Muscle of arm (tissue), 14 donors: ENCODE measurements at places on chromosomes 2 and 18. TPM values are rescaled to one million over a fixed set of nuclear protein-coding genes. Genes with fewer than 3 reads are reported as not detected.

DNA sequence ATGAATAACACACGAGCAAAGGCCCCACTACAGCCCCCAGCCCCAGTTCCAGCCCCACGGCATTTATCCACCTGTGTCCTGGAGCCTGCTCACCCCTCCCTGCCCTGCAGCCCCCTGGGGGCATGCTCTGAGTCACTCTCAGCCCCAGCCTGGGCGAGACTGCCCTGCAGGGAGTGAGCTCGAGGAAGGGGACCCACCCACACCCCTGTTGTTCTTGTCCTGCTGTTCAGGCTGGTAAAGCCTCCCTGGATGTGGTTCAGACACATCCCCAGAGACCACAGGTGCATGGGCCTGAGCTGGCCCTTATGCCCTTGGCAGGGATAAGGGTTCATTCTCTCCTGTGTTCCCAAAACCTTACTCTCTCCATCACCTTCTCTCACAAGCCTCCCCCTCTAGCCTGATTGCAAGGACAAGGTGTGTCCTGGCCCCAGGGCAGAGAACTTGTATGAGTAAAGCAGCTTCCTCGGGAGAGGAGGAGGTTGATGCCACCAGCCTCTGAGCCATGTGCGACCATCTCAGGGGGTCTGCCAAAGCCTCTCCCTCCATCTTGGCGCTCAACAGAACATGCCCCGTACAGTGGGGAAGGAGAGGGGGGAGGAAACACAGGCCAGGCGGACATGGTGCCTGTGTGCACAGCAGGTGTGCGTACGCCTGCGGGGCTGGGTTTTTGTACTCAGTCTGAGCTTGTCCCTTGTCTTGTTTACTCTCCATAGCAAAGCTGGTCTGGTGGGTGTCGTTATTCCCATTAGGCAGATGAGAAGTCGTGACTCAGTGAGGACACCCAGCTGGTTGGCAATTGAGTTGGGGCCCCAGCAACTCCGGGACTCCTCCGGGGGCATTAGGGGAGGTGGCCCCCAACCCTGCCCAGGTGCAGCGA is 64.4 kb downstream of the CIB4 start:
- DNase-seq = no peak

DNA sequence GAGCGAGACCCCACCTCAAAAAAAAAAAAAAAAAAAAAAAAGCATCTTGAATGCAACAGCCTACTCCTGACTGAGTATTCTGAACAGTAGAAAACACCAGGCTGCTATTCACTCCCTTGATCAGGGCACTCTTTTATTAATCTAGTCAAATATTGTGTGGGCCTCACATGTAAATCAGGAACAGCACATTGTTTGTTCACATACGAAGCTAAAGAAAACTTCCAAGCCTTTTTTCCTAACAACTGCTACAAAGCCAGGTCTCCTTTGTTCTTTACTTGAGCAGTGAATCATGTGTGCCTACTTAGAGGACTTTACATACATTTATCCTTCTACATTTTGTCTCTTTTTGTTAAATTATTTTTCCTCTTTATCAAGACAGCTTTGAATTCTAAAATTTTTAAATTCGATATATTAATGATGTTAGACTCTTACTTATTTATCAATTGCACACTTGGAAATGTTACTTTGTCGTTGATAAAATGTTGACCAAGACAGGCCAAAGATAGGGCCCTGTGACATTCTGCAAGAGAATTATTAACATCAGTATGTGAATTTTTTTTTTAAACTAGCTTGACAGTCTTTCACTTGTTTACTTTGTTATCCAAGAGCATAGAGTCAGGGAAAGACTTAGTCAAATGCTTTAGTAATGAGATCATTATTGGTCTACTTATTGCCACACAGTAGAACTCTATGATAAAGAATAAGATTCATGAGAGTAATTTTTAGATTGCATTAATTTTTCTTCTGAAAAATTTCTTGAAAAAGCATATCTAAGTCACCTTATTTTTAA is 13.2 kb downstream of the SPATS2L start:
- no peak for DNase-seq

Gene FAM228B
- polyA plus RNA-seq = not detected

Gene SH3RF3
- 4.1 TPM for polyA plus RNA-seq

DNA sequence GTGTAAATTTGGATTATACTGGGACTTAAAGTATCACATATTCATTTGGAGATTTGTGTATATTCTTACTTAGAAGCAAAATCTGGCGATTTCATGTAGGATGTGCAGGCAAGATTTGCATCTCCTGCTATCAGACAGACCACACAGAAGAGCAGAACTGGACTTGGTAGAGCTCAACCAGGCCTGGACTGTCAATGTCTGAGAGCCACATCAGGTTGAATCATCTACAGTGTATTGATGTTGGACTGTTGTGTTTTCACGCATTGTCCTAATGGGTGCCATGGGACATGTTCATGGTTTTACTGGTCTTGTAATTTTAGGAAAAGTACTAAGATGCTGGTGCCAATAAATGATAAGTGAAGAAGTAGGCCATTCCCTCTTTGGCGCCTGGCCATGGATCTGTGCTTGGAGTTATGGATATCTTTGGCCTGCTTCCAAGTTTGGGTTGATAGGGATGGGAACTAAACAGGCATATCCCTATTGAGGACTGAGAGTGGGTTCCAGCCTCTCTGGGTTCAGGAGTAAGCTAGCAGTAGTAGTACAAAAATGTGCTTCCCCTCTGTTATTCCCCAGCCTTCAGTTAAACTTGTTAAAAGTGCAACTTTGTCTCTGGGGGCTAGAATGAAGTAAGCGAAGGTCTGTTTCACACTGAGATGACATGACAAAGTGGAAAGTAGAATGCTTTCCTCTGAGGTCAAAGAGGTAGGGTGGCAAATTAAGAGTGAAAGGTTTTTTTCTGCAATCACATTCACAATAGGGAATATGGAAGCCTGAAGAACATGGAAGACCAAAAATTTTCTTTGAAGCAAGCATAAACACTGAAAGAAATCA is 49.2 kb upstream of the NEMP2 start:
- peak; percentile 22 for DNase-seq

Gene CRACDL
- 2.2 TPM for polyA plus RNA-seq

DNA sequence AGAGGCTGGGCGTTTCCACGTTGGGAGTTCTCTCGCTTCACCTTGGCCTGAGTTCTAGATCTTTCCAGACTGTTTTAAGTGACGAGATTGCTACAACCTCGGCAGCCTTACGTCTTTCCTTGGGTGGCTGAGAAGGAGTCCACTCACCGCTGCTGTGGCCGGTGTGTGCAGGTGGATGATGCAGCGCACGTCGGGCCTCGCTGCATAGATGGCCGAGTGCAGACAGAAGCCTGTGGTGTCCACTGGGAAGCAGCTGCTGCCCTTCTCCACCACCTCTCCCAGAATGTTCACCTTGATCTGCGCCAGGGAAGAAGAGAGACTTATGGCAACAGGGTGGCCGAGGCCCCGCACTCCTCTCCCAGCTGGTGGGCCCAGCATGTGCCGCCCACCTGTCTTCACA is 75.7 kb downstream of the ADD2 start:
- DNase-seq = no peak

GRCh38 chr18:35099911-35100310 is 58.7 kb downstream of the MAPRE2 start:
- DNase-seq = no peak

Gene DPP10
- polyA plus RNA-seq = 4.5 TPM

GRCh38 chr2:197620133-197620532 is 55.3 kb downstream of the RFTN2 start:
- DNase-seq = no peak
